Neural progenitor cell (in vitro differentiated cells): ENCODE measurements at places on chromosomes 3 and 15.

- DNase-seq: no peak
These were observed 88.7 kb downstream of the CBLB start for GRCh38 chr3:105780107-105780506.

DNA sequence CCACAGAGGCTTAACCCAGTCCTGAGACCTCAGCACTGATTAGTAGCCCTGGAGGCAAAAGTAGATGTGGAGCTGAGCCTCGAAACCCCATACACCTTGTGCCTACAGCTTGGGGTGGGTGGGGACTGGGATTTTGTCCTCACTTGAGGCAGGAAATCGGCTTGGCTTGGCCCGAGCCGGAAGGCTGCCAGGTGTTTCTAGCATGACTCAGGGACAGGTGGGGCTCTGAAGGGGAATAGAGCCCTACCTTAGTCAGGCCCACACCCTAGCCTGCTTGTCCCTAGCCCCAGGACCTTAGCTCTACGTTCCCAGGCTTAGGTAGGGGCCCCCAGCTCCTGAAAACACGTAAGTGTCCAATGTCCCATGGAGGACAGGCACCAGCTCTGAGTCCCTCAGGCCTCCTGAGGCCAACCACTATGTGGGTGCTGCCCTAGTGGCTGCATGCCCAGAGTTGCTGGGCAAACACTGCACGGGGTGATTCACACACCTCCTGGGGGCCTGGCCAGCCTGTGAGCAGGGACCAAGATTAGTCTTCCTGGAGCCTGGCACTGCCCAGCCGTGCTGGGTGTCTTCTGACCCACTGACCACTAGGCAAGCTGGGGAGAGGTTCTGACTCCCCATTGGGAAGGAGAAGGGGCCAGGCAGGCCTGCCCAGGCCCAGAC is 3.1 kb downstream of the MST1R start:
- DNase-seq: no peak

GRCh38 chr3:181791056-181791955 is 79.6 kb downstream of the SOX2 start:
- no peak for DNase-seq

- DNase-seq: peak; percentile 26
These were observed 155.0 kb upstream of the CRBN start for GRCh38 chr3:3334491-3334890.

- peak; percentile 60 for DNase-seq
These were observed 453.8 kb downstream of the VGLL3 start for GRCh38 chr3:86537171-86537570.

- no peak for DNase-seq
These were observed 194.8 kb downstream of the SLC9A9 start for GRCh38 chr3:143653493-143653892.

GRCh38 chr3:89845053-89845452 is 737.6 kb downstream of the EPHA3 start:
- DNase-seq: no peak

DNA sequence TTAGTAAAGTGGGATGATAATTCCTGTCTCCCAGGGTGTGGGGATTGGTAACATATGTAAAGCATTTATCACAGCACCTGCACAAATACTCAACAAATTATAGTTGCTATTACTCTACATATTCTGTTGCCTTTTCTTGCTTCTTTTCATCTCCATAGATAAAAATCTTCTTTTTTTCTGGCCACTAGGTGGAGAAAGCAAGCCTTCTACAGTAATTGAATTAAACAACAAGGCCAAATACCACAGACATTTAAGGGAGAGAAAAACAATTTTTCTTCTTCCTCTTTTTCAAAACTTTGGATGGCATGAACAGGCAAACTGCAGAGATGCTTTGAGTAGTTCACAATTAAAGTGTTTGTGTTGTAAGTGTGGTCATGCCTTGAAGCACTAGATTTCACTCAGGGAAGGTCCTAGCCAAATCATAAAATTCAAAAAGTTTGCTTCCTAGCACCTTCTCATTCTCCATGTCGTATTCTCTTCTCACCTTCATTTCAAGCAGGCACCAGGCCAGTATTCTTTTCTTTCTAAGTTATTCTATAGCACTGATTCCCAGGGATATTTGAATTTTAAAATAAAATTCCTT is 493.4 kb upstream of the TGFBR2 start:
- DNase-seq: peak; percentile 54

DNA sequence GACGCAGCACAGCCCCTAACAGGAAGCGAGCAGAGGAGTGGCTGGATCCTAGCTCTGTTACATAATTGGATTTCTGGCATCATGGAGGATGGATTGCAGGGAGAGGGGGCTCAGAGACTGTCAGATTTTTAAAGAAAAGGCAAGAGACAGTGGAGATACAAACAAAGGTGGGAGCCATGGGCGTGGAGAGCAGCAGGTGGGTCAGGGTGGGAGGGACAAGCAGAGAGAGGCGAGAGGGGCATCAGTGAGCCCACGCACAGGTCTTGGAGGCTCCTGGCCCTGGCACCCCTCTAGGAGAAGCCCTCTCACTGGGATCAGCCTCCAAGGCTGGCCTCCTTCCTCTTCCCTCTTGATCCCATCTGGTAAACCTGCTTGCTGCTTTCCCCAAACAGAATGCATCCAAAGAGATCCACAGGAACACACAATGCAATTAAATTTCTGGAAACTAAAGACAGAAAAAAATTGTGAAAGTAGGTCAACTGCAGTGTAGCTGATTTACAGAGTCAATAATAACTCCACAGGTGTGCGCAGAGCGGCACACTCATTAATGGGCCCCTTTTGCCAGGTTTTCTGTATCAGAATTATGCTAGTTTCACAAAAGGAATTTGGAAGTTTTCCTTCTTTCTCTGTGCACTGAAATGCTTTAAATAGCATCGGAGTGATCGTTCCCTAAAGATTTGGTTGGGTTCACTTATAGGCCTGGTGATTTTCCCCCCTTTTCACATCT is 66.1 kb downstream of the LSM3 start:
- no peak for DNase-seq

DNA sequence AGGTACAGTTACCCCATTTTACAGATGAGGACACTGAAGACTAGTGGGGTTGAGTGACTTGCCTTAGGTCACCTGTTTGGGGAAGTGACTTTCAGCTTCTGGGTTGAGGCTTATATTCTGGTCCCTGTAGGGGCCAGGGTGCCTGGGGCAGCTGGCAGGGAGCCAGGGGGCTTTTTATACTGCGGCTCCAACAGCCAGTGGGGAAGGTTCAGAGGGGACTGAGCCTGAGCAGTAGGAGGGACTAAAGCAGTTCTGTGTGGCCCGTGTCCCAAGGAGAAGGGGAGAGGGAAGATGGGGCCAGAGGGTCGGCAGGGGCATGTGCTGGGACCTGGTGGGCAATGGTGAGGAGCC is 37.7 kb downstream of the SLC6A6 start:
- no peak for DNase-seq

GRCh38 chr3:79368403-79368802 is 399.4 kb downstream of the ROBO1 start:
- no peak for DNase-seq

- DNase-seq: no peak
These were observed 13.2 kb downstream of the INO80 start for GRCh38 chr15:41102854-41103253.

- DNase-seq: no peak
These were observed 99.5 kb downstream of the SQOR start for GRCh38 chr15:45734260-45734711.

DNA sequence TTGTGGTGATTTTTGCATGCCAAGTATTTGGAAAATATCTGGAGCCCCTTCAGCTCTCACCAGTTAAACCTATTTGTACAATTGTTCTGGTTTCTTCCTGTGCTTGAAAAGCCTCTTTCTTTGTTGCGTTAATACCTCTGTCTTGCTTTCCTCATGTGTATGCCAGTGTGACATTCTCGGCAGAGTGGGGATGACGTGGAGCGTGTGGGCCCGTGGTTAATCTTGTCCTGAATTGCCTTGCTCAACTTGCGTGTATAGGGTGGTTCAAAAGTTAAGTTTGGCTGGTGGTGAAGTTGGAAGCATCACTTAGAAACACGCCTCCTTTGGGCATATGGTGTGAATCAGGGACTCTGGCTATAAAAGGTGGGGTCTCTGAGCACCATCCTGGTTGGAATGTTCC is 67.1 kb downstream of the IGF1R start:
- no peak for DNase-seq
